ENCODE measurements at places on chromosomes 4 and X. TPM values are rescaled to one million over a fixed set of nuclear protein-coding genes. Genes with fewer than 3 reads are reported as not detected.

MAGEB17 gene
- total RNA-seq = not detected

VSIG4 gene
- not detected for total RNA-seq

MAGED1 gene
- total RNA-seq = 118 TPM

TRPC3 gene
- not detected for total RNA-seq

UGT2A1 gene
- not detected for total RNA-seq

OPRPN gene
- total RNA-seq = not detected

CWH43 gene
- not detected for total RNA-seq

DNA sequence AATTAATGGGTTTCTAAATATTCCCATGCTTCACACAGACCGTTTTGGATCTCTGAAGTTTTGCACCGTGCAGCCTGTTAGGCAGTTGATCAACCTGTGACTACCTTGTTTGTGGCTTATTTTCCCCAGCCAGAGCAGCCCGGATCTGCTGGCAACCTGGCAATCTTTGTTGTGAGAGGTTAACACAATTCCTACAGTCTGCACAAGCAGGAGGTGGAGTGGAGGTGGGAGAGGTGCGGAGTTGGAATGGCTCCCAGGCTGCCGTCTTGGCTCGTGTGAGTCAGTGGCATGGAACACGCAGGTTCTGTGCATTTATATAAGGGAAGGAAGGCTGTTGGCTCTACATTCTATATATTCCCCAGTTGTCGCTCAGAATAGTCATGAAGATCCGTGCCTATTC is 70.9 kb upstream of the STOX2 start:
- no peak for DNase-seq

GRCh38 chr4:26413582-26413981 is 76.7 kb downstream of the CCKAR start:
- no peak for DNase-seq

- no peak for DNase-seq
These were observed 30.3 kb downstream of the PDS5A start for GRCh38 chr4:39947417-39947816.

GRCh38 chr4:13706716-13707115 is 79.2 kb upstream of the BOD1L1 start:
- no peak for DNase-seq

GRCh38 chr4:53861856-53862610 is 202.4 kb downstream of the CHIC2 start:
- DNase-seq = no peak

DNA sequence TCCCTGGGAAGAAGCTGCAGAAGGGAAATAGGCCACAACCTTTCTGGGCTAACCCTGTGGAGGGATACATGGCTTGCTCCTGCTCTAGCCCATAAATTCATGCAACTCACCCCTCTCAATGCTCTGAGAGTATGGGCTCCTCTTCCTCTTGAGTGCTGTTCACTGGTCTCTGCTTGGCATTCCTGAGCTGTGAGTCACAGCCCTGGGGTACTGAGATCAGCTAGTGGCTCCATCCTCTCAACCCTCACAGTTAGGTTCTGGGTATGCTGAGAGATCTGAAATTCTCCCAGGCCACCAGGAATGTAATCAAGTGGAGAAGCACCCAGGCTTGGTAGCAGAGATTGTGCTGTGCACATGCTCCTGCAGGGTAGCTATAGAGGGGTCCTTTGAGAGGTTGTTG is 60.6 kb upstream of the SPANXN2 start:
- peak; percentile 8 for DNase-seq

GRCh38 chr4:142473960-142474338 is 372.2 kb downstream of the INPP4B start:
- DNase-seq = no peak

DNA sequence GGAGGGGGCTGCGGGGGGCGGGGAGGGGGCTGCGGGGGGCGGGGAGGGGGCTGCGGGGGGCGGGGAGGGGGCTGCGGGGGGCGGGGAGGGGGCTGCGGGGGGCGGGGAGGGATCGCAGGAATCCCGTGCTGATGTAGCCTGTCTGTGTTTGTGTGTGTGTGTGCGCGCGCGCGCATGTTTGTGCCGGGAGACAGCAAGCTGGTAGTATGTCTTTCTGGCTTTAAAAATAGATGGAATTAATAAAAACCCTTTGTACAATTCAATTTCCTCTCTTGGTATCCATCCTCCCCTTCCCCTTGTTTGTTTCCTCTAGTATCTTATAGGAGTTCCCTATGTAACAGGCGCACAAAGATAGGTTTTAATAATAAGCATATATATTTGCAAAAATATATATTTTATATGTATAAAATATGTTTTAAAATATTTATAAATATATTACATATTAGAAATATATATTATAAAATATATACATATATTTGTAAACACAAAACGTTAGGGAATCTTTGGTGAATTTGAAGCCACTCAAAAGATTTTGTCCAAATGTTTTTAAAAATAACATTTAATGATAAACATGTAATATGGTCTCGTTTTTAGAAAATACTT is 782 bp downstream of the ARHGAP24 start:
- DNase-seq = no peak

GRCh38 chr4:184812651-184813181 is 13.1 kb downstream of the ACSL1 start:
- DNase-seq = peak; percentile 45

DNA sequence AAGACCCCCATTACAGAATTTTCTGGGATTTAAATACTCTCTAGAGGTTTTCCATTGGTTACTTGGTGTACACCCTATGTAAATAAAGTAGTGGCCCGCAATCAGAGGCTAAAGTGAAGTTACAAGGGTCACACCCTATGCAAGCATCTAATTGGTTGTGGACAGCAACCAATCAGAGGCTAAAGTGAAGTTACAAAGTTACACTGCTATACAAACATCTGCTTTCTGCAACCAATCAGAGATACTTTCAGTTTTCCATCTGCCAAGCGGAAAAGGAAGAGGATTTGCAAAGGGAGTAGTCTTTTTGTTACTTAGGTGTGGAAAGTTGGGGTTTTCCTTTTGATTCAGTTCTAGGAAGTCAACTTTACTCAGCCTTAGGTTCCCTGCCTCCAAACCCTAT is 2.0 kb upstream of the ATRX start:
- no peak for DNase-seq

DNA sequence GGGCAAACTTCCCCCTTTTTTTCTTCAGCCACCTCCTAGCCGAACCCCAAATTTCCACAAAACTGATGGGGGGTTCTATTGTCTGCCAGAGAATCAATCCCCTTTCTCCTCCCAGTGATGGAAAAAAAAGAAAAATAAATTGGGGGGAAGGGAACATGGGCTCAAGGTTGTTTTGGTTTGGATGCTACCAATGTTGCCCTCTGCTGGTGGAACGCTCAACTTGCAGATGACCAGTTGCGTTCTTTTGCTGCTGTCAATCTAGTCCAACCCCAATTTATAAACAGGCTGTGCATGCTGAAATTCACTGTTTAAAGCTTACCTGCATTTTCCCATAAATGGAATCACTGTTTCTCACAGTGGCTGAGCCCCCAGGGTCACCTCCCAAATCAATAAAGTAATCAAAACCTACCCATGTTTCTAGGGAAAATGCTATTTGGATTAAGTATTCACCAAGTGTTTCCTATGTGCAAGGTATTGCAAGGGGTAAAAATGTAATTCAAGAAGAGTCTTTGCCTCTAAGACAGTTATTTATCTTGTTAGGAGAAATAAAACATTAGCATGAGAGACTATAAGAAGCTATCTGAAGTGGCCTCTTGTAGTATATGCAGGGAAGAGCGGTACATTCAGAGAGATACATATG is 116.7 kb upstream of the TMEM164 start:
- no peak for DNase-seq

Data from PC-9 (cell line).